Frontal cortex (tissue), 4 donors: ENCODE measurements at places on chromosomes 4 and X. TPM values are rescaled to one million over a fixed set of nuclear protein-coding genes. Genes with fewer than 3 reads are reported as not detected.

DNA sequence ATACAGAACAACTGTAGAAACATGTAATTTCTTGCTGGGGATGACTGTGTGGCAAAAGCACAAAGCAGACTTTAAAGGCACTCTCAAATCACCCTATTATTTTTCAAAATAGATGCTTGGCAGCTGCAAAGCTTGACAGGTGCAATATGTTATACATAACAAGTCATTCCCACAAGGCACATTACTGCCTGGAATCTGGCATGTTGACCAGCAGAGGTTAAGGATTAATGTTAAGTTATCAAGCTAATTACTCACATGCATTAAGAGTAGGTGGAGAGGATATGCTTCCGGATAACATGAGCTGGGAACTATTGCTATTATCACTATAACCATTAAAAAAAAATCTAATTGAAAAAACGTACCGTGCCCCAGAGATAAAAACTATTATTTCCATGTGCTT, 17.8 kb downstream of the ANOS1 start:
- DNase-seq, result no peak

DNA sequence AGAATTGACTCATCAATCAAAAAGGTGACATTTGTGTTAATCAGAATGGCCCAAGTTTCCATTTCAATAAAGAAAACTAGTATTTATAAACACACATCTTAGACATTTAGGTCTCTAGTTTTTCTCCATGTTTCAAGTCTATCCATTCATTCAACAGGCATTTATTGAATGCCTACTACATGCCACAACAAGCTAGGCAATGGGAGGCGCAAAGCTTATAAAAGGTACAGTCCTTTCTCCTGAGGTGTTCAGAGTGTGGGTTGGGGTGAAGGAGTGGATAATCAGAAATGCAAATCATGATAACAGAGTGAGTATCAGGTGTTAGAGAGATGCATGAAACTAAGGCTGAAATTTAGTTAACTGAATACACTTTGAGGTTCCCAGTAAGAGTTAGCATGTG, 78.0 kb downstream of the HCCS start:
- DNase-seq, result no peak

KCTD8 gene
- total RNA-seq, result 2.4 TPM

SATL1 gene
- total RNA-seq, result 1.2 TPM

PGAM4 gene
- not detected for total RNA-seq

TLR1 gene
- 2.0 TPM for total RNA-seq

TMPRSS11B gene
- total RNA-seq, result not detected

DNA sequence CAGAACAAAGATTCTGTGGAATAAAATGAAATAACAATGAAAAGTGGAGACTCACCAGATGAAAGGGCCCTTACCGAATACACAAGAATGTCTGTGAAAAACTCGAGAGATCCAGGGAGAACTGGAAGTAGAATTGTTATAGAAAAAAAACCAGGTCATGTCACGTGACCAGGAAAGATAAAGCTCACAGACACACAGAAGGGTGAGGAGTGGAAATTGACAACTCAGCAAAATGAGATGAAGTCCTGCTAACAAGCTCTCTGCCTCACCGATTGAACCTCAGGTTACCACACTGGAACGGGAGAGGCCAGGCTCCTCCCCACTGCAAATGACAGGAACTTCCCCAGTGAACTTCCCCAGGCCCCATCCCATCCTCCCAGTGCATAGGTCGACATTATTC, 1618.0 kb upstream of the PCDH10 start:
- DNase-seq, result no peak

BEX2 gene
- 110 TPM for total RNA-seq

DNA sequence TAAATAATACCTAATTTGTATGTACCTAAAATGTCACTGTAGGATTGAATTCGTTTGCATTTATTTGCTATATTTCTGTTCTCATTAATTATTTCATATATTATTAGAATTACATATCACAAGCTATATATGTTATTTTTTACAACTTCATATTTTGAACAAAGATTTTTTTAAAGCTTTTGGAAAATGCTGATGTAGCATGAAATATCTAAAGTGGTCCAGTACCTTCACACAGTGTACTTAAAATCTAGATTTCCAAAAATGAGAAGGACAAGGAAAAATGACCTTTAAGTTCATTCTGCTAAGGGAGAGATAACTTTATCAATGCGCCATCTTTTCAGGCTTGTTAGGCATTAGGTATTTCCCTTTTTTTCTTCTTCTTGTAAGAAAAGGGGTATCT, 71.8 kb downstream of the LARP7 start:
- no peak for DNase-seq

- DNase-seq, result no peak
Observed at GRCh38 chr4:48342606-48342880, 1.2 kb downstream of the SLAIN2 start.

RBBP7 gene
- 84.8 TPM for total RNA-seq

PWWP3B gene
- 1.2 TPM for total RNA-seq

DNA sequence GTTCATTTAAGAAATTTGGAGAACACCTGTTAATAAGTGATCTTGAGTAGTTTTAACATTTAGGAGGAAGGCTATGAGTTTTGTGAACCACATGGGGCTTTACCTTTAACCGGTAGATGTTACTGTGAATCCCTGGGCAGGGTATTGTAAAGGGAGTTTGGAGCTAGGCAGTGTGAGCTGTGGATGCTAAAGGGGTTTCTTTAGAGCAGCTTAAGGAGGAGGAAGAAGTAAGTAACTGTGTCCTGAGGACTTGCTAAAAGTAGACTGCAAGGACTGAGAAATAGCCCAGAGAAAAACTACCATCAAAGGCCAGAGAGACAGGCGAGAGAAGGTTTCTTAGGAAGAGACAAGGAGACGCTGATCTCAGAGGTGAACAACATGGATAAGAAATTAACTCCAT, 5.6 kb downstream of the RHOH start:
- no peak for DNase-seq

- no peak for DNase-seq
Observed at GRCh38 chrX:69808375-69808774, 192.5 kb downstream of the EDA start.

DNA sequence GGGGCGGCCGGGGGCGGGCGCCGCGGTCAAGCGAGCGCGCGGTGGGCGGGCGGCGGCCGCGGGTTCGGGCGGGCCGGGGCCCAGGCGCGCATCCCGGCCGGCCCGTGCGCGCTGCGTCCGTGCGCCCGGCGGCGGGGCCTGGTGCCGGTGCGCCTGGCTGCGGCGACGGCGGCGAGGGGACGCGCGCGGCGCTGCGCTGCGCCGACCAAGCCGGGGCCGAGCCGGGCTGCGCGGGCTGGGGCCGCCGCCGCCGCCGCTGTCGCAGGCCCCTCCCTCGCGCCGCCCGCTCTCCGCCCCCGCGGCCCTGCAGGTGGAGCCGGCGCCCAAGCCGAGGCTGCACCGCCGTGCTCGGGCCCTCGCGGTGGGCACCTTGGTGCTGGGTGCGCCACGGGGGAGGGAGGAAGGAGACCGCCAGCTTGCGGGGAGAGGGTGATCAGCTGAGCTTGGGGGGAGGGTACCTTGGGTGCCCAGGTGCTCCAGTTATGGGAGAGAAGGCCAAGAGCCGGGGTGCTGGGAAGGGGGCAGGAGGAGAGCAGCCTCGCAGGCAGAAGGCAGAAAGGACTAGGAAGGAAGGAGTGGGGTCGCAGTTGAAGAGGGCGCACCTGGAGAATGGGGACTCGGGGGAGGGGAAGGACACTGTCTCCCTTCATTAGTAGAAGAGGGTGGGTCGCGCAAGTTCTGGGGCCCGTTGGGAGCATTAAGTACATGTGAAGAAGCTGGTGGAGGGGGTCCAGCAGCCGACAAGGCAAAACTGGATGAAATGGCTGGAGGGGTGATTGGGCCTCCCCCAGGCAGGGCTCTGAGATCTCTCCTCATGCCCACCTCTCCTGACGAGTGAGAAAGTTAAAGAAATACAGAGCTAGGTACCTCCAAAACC, at the start of gene PPP2R2C:
Gene PPP2R2C, minus strand, starts transcription at position 228 of the 877 bp plus-strand sequence. CDS start 385 bp downstream, outside the sequence.
- DNase-seq, result peak; percentile 63

- DNase-seq, result no peak
Observed at GRCh38 chr4:2007804-2008670, 737 bp downstream of the NELFA start.

GRCh38 chr4:20643631-20644030, 56.6 kb upstream of the PACRGL start:
- no peak for DNase-seq

TADA2B gene
- 19.2 TPM for total RNA-seq

DNA sequence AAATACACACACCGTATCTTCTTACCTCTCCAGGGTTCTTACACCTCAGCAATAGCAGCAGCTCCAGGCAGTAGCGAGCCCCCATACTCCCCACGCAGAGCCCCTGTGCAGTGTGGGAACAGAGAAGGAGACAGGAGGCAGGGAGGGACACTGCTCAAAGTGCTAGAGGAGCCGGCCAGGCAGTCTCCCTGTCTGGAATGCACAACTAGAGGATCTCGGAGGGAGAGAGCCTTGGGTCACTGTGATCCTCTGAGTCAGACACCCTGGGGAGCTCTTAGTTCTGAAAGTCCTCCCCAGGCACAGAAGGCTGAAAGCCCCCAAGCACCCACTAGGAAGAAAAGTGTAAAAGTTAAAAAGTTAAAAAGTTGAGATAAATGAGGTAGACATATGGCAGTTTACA, 16.0 kb downstream of the AMELX start:
- DNase-seq, result no peak
